Stimulated activated CD8-positive, alpha-beta memory T cell treated with anti-CD3 and anti-CD28 coated beads, Interleukin-7, amount 100 ng/mL, for 1 hour (primary cell): ENCODE measurements at places on chromosomes 6 and 20.

DNA sequence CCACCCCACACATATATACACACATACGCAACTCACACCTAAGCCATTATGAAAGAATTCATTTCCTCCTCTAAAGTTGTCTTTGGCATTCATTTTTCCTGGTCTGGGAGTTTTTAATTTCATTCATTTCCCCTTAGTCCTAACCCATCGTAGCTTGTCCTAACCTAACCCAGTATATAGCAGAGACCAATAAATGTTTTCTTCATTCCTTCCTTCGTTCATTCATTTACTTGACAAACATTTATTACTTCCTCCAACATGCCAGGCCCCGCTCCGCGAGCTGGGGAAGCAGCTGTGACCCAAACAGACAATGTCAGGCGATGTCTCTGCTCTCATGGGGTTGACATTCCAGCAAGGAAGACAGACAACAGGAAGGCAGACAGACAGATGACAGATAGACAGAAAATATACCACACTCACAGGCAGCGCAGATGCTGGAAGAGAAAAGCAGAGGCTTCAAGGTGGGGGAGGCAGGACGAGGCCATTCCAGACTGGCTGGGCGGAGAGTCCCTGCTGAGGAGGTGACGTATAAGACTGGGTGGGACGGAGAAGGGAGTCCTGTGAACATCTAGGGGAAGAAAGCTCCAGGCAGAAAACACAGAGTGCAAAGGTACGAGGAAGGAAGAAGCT lies 33.7 kb upstream of the SIRPA start:
- DNase-seq = no peak

DNA sequence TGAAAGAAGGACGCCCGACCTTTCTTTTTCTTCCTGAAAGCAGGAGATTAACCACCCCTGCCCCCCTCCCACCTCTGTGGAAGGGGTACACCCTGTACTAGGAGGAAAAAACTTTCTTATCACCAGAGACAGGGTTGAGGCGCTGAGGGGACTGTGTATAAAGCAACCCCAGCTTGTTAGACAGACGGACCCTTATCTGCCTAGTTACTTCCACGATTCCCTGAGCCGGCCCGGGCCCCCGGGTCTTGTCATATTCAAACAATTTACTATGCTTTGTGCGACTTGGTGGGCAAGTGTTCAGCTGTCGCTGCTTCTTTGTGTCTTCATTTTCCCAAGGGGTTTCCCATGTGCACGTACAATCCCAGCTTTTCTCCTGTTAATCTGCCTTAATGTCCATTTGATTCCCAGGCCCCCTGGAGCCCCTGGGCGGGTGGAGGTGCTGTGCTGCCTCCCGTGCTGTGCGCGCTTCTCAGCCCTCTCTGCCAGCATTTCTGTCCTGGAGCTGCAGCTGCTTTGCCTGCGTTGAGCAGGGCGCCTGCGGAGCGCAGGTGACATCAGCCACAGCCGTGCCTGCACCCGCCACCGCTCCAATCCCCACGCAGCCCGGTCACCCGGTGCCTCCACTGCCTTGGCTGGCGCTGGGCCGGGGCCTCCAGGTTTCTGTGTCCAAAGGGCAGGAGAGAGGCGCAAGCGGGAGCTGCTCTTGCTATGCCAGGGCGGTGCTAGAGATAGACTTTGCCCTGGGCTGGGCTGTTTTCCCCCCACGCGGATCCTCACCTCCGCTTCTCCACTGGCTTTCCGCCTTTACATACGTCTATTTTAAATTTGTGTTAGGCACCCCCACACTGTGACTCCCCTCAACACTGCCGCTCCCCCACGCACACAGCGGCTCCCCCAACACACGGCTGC lies 96.2 kb downstream of the TTLL2 start:
- no peak for DNase-seq

GRCh38 chr20:24619212-24619611 lies 149.8 kb downstream of the SYNDIG1 start:
- no peak for DNase-seq

- DNase-seq = no peak
Observed at GRCh38 chr6:169984181-169985120, 233.0 kb downstream of the ERMARD start.

DNA sequence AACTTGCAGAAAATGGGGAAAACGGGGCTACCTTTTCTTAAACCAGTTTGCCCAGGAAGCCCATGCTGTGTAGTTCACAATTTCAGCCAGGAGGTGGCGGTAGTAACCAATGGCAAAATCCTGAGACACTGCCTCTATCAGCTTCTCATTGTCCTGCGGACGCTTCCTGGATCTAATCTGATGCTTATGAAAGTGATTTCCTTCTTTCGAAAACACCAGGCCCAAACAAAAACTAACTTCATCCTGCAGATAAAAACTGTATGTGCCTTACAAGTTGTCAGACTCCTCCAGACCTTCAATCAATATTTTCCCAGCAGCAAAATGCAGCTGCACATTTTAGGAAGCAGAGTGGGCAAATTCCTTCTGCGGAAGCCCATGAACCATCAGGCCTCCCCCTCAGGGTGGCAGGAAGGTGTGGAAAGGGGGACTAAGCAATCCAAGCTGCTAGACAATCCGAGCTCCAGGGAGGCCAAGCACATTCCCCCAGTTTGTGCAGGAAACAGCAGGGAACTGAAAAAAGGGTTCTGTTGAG lies 88.5 kb downstream of the LY86 start:
- peak; percentile 71 for DNase-seq

DNA sequence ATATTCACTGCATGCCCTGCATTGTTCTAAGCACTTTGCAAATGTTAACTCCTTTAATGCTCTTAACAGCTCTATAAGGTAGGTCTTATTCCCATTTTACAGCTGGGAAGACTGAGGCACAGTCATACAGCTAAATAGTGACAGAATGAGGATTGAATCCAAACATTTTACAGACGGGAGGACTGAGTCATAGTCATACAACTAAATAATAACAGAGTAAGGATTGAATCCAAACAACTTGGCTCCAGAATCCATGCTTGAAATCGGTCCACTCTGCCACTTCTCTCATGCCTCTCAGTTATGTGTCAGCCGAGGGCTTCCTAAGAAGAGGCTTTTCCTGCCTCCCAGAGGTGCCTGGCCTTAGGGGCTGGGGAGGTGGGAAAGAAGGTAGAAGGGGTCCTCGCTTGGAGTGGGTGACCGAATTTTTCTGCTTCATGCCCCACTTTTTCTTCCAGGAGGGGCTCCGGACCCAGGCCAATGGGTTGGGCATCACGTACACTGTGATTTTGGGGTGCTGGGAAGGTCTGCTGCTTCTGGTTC lies 137.4 kb upstream of the RNF24 start:
- DNase-seq = no peak

GRCh38 chr6:169344750-169345065 lies 91.1 kb upstream of the THBS2 start:
- DNase-seq = no peak

- no peak for DNase-seq
Observed at GRCh38 chr20:24989162-24989561, 3.4 kb downstream of the APMAP start.

- DNase-seq = no peak
Observed at GRCh38 chr6:7765575-7766325, 39.9 kb downstream of the BMP6 start.

- DNase-seq = no peak
Observed at GRCh38 chr6:20605581-20605980, 71.3 kb downstream of the CDKAL1 start.

DNA sequence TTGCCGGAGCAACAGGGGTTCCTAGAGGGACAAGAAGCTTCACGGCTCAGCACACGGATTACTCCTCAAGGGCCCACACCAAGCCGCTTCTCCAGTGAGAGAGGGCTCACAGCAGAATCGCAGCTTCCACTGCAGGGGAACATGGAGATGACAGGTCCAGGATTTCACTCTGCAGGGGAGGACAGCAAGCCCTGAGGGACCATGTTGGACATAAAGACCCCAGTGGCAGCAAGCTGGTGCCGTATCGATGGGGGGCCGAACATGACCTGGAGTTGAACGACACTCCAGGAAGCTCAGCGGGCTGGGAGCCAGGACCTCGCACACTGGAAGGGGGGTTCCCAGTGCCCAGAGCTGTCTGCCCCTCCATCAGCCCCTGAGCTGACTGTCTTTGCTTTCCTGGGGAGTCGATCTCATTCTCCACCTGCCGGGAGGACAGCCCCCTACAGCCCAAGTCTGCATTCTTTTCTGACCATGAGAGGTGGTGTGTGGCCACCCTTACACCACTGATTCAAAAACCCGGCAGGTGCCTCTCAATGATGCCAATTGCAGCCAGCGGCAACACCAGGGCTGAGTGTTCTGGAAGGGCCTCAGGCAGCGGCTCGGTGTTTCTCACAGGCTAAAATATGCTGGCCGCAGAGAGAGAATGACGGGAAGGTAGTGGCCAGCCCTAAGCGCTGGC lies 194.5 kb upstream of the CDH4 start:
- DNase-seq = no peak

DNA sequence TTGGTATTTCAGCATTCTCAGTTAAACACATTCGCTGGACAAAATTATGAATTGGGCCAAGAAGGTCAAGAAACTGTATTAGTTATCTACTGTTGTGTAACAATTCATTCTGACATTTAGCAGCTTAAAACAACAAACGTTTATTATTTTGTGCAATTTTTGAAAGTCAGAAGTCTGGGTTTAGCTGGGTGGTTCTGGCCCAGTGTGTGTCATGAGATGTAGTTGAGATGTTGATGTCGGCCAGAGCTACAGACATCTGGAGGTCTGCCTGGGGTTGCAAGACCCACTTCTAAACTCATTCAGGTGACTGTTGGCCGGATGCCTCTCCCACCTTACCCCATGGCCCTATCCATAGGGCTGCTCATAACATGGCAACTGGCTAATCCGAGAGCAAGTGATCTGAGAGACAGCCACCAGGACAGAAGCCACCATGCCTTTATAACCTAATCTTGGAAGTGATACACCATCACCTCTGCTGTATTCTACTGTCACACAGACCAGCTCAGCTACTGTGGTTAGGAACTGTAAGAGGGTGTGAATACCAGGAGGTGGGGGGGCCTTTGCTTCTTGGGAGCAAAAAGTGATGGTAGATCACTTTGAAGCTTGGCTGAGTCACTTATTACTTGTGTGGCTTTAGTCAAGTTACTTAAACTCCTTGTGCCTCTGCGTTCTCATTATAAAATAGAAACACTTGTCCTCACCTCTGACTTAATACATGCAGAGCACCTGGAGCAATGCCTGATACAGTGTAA lies 217.0 kb upstream of the MYLIP start:
- no peak for DNase-seq

DNA sequence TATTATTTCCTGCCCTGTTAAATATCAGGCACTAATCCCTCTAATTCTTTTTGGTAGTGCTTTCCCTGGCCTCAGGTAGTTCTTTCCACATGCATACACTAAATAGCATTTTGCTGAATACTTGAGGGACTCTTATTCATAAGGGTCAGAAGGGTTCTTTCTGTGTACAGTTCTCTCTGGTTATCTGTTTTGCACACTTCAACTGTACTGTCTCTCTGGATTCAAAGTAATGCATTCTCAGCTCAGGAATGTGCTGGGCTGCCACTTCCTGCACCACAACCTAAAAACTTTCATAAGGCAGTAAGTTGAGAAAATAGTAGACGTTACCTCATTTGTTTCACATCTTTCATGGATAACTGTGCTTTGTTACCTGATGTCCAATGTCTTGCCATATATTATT lies 32.1 kb downstream of the C6orf141 start:
- DNase-seq = no peak

- no peak for DNase-seq
Observed at GRCh38 chr6:99016355-99016754, 68.6 kb upstream of the FBXL4 start.

- no peak for DNase-seq
Observed at GRCh38 chr20:47133809-47134456, 222.6 kb downstream of the ZMYND8 start.

GRCh38 chr6:25035174-25035511 lies 99.4 kb upstream of the RIPOR2 start:
- DNase-seq = no peak

DNA sequence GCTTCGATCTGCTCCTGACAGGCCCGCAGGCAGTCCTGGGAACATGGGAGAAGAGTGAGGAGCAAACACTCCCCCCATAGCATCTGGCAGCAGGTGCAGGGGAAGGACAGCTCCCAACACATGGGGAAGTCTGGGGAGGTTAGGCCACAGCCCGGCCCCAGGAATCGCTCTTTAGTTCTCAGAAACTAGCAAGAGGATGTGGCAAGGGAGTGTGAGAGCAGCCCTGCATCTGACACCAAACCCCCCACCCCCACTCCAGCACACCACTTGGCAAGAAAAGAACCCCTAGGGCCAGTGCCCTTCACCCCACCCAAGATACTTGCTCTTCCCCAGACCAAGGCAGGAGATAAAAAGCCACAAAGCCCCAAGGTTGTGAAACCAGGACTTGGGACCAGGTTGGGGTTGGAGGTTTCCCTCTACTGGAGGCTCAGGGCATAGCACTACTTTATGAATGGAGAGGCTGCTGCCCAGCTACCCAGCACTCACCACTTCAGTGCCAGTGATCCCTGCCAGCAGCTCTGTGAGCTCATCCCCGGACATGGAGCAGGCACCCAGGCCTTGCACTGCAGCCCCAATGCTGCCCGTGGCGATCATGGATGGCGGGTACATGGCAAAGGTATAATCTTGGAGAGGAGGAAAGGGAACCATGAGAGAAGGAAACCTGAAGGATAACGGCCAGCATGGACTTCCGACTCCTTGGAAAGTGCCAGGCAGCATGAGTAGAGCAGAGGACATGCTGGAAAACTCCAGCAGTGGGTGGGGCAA lies 5.4 kb downstream of the CCND3 start:
- DNase-seq = peak; percentile 53

- DNase-seq = no peak
Observed at GRCh38 chr20:46512943-46513844, at the start of gene ZNF334. Gene ZNF334 (minus strand): TSS chr20:46513559. CDS start chr20:46512102, 1,457 bp downstream.

GRCh38 chr6:25670793-25671513 lies 18.9 kb downstream of the SCGN start:
- DNase-seq = no peak

GRCh38 chr6:111032484-111033140 lies 50.8 kb downstream of the RPF2 start:
- DNase-seq = no peak

- DNase-seq = no peak
Observed at GRCh38 chr6:20126102-20126752, 86.0 kb downstream of the MBOAT1 start.

- no peak for DNase-seq
Observed at GRCh38 chr6:18102783-18103509, 19.5 kb downstream of the NHLRC1 start.

- no peak for DNase-seq
Observed at GRCh38 chr6:144155529-144155928, 5.2 kb downstream of the STX11 start.

DNA sequence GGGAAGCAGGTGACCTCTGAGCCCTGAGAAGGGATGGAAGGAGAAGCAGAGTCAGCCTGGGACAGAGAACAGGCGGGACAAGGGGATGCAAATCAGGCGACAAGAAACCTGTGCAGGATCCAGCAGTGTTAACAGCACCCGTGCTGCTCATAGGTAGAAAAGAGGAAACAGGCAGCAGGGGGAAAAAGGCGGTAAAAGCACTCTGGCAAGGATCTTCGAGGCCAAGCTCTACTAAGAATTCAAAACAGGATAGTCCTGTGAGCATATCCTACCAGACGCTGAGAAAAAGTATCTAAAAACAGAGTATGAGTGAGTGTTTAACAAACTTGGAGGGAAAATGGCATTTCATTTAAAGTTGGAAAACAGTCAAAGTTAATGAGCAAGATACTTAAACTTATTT lies 16.7 kb downstream of the C6orf118 start:
- DNase-seq = no peak
